Activated T-helper 17 cell treated with anti-CD3 and anti-CD28 coated beads, Interleukin-2, amount 50 U/mL, for 72 hours (primary cell): ENCODE measurements at places on chromosomes 4 and X.

DNA sequence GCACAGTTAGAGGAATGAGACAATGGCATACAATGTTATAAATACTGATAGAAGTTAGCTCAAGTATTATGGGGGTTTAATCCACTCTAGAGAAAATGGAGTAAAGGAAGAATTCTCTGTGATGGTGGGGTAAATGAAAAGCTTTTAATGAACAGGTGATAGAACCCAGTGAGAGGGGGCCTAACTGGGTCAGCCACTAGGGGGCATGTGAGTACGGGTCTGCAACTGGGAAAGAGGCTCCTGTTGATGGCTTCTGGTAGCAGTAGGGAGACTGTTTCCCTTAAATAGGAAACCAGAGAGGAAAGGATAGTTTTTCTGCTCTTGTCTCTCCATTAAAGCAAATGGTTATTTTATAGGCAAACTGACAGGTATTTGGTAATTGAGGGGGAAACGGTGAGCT lies 132.8 kb upstream of the GPR101 start:
- no peak for ATAC-seq

- no peak for ATAC-seq
These were observed 276.3 kb downstream of the HNRNPD start for GRCh38 chr4:82097504-82097903.

- ATAC-seq, result no peak
These were observed 69.4 kb downstream of the CLCN5 start for GRCh38 chrX:49991758-49992157.

DNA sequence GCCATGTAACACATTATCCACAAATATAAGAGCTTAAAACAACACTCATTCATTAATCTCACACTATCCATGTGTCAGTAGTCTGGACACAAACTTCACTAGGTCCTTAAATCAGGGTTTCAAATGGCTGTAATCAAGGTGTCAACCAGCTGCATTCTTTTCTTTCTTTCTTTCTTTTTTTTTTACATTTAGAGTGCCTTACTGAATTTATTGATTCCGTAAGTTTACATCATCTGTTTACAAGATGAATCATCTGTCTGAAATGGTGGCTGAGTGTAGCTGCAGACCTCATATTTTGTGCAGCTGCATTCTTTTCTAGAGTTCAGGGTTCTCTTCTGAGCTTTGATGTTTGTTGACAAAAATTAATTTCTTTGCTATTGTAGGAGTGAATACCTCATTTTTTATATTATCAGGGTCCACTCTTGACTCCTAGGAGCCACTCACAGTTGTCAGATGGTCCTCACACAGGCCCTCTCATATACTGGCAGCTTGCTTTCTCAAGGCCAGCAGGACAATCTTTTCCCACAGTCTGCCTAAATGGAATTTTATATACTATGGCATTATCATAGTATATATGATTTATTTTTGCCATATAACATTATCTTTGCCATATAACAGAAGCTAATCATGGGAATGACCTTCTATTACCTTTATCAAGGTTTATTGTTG lies 37.8 kb downstream of the SPOCK3 start:
- ATAC-seq, result no peak

DNA sequence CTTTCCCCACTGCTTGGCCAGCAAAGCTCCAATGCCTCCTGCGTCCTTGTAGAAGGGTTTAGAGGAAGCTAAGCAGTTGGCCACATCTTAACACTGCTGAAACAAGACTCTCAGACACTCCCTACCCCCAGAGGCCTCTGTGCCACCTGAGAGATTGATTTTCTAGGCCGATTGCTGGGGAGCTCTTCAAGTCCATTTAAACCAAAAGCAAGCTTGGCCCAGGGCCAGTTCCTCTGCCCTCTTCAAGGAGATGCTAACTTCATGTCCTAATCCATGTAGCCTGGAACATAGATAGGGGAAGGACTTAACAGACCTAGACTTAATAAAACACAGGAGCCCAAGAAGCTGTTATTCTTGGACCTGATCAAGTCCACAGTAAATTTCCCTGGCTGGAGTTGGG lies 27.2 kb upstream of the FMR1NB start:
- no peak for ATAC-seq

DNA sequence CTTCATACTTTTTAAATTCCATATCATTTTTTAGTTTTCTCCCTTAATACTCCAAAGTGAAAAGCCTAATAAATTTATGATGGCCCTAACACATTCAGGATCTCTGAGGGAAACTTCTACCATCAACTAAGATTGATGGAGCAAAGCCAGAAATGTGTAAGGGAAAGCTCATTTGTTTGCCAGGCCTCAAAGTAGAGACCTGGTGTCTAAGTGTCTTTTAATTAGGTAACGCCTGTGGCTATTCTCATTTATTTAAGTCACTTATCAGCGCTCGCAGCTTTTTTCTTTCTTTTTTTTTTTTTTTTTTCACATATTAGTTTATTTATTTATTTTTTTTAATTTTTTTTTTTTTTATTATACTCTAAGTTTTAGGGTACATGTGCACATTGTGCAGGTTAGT lies 242.4 kb downstream of the TMA16 start:
- ATAC-seq, result no peak

GRCh38 chr4:77734928-77735327 lies 84.2 kb downstream of the CNOT6L start:
- ATAC-seq, result peak; percentile 99

DNA sequence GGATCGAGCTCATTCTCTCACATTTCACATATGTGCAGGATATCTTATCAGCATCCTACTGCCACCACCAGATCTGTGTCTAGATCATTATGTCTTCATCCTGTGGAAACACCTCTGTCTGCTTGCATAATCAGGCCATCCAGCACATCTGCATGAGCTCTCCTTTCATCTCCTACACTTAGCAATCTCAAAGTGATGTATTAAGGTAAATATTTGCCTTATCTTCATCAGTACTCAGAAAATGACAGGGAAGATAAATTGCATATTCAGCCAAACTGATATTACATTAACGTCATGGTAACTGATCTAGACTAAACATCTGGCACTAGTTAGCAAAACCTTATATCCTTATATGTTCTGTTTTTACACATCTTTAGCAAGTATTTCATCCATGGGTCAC lies 207.3 kb upstream of the PABPC4L start:
- ATAC-seq, result no peak

DNA sequence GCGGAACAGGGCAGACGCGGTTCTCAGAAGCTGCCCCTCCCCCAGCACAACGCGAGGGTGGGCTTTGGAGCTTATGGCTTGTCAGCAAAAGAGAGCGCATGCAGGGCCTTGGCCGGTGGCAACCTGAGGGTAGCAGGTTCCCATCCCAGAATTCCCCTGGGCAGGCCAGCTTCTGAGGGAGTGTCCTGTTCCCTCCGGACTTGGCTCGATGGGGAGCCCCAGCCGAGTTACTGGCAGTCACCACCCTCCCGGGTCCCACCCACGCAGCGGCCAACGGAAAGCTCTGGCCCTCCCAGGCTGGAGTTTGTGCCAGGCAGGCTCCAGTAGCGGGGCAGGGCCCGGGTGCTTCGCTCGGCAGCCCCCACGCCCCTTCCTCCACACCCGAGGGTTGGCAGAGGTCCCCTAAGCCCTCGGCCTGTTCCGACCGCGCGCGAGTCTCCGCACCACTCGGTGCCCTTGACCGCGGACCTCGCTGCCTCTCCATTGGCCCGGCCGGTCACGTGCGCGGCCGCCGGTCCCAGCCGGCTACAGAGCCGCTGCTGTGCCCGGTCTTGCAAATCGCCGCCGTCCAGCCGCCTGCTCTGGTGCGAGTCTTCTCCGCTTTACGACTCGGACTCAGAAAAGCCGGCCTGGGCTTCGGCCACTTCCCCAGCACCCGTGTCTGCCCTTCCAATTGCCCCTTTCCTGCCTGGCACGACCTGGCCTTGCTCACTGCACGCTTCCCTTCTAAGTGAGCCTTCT lies 20.9 kb upstream of the MTM1 start:
- peak; percentile 62 for ATAC-seq

- no peak for ATAC-seq
These were observed 15.1 kb downstream of the LRPAP1 start for GRCh38 chr4:3516836-3517730.

GRCh38 chr4:15918484-15919129 lies 19.9 kb downstream of the FGFBP1 start:
- no peak for ATAC-seq

DNA sequence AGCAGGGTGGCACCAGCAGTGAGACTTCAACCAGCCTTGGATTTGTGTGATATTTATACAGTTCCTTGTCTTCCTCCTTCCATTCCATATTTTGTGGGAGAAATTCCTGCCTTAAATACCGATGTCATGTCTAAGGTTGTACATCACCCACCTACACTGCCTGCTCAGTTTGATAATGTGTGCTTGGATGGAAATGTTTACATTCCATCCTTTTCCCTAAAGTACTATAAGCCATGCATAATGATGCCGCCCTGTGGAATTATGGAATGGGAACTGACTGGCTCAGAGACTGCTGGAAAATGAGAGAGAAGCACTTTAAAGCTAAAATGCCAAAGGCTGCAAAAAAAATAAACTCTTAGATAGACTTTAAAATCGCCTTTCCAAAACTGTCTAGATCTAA lies 11.3 kb upstream of the GLUD2 start:
- ATAC-seq, result no peak

GRCh38 chrX:2817036-2817435 lies 11.7 kb upstream of the GYG2 start:
- ATAC-seq, result no peak

GRCh38 chrX:155923200-155923599 lies 42.1 kb downstream of the VAMP7 start:
- no peak for ATAC-seq

DNA sequence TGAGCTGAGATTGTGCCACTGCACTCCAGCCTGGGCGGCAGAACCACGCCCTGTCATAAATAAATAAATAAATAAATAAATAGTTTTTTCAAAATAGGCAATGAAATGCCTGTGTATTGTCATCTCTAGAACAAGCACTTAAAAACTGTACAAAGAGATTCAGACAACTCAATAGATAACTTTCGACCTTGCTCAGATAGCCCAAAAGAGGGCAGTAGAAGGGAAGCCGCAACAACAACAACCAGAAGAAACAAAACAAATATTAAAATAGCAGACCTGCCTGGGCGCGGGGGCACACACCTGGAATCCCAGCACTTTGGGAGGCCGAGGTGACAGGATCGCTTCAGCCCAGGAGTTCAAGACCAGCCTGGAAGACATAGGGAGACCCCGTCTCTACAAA lies 9.4 kb upstream of the CLDN34 start:
- ATAC-seq, result no peak
